ENCODE measurements at places on chromosomes 11 and 22.
A peak's percentile ranks its signal among the peaks of the same experiment; 100 is the strongest.

GRCh38 chr11:33827206-33827605, 52.9 kb upstream of the FBXO3 start:
- peak; percentile 46 for DNase-seq

DNA sequence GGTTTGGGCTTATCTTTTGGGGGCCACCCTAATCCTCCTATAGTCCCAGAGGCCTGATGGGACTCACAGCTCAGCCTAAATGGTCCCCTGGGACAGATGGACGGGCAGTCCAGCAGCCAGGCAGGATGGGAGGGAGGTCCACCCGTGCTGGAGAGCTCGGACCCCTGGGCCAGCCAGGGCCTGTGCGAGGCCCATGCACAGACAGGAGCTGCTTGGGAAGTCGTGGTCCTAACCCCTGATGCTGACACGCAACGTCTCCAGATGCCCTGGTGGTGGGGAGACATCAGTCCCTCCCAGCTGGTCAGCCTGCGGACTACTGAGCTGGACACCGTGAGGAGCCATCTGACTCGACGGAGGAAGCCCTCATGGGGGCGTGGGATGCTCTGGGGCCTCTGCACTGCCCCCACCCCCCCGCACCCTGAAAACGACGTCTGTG, 31.2 kb upstream of the MUC5AC start:
- no peak for DNase-seq

- no peak for DNase-seq
These were observed 10.5 kb downstream of the ARHGEF17 start for GRCh38 chr11:73318501-73319011.

- no peak for DNase-seq
These were observed 21.7 kb downstream of the PTPN5 start for GRCh38 chr11:18769802-18770456.

DNA sequence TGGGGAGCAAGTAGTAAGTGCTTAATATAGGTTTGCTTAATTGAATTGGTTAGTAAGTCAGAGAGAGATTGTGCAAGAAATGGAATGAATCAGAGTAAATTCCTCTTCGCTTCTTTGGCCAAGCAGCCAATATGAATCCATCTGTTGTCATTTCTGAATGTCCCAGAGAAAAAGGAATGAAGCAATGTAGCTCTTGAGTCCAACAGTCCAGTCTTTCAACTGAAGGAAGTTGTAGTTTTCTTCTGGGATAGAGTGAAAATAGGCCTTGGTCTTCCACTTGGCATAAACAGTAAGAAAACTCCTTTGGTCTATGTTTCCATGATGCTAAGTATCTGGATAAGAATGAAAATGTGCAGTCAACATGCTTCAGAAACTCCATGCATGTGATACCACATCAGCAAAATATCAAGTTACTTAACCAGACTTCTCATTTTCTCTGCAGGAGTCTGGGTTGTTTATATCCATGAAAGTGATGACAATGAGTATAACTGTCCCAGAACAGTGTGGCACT, 1.8 kb upstream of the FIBIN start:
- DNase-seq = no peak

DNA sequence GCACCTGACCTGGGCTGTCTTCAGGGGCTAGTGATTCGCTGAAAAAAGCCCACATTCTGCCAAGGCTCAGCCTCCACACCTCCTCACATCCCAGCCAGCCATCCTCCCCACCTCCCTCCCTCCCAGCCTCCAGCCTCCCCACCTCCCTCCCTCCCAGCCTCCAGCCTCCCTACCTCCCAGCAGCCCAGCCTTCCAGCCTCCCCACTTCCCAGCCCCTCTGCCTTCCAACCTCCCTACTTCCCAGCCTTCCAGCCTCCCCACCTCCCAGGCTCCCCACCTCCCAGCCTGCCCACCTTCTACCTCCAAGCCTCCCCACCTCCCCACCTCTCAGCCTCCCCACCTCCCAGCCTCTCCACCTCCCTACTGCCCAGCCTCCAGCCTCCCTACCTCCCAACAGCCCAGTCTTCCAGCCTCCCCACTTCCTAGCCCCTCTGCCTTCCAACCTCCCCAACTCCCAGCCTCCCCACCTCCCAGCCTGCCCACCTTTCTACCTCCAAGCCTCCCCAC, 33.7 kb upstream of the TH start:
- DNase-seq = no peak
